ENCODE measurements at places on chromosomes 11 and 22.

DNA sequence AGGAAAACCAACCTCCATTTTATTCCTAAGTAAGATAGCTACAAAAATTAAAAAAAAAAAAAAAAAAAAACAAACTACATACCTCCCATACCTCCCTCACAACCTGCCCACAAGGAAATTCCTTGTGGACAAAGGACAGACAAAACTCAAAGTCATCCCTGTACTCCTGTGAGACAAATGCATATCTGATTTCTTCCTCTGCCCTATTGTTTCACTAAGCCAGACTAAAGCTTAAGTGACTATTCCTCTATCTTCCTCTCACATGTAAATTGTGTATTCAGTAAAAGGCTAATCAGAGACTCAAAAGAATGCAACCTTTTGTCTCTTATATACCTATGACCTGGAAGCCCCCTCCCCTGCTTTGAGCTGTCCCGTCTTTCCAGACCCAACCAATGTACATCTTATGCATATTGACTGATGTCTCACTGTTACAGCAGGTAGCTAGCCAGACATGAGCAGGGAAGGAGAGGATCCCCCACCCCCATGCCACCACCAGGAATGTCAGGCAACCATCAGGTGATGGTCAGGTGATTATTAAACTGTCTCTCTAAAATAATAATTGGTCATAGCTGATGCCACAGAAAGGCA, 289.4 kb downstream of the SBF2 start:
- DNase-seq: no peak

GRCh38 chr22:49014227-49015201, 813.2 kb downstream of the BRD1 start:
- DNase-seq: no peak

- no peak for DNase-seq
Observed at GRCh38 chr11:121152764-121153163, 51.7 kb downstream of the TECTA start.

- no peak for DNase-seq
Observed at GRCh38 chr11:45000918-45001317, 50.2 kb upstream of the TP53I11 start.

DNA sequence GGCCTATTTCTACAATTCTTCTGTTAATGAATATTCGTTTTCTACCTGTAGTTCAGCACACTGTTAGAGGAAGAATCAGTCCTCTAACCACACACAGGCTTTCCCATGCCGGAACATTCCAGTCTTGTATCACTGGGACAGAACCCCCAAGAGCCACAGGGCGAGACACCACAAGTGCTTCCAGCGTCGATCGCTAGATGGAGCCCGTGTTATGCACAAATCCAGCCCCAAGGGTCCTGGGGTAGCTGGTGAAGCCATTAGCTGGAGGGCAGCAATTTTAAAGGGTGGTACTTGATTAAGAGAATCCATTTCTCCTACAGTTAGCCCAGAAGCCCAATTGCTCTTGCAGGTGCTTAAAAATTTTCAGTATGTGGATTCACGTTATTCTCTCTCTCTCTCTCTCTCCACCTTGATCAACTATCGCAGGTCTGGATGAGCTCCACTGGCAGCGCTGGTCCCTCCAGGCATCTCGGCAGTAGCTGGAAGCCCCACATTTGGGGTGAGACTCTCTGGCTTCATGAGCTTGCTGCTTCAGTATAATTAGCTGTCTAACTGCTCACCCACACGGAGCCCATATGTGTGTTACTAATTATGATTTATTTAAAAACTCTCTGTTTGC, 148.2 kb upstream of the SNX19 start:
- no peak for DNase-seq

- no peak for DNase-seq
Observed at GRCh38 chr11:27653990-27654758, 46.1 kb downstream of the BDNF start.

DNA sequence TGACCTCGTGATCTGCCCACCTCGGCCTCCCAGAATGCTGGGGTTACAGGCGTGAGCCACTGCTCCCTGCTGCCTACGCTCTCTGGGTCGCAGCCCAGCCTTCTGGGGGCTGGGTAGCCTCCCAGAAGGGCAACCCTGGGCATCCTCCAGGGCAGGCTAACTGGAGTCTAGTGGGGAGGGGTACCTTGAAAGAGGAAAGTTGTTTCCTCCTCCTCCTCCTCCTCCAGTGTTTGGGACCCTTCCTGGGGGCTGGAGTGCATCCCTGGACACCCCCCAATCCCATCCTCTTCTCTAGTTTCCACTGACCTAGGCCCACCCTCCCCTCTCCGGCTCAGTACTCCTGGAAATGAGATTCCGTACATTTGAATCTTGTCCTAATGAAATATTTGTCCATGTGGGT, 1.3 kb downstream of the PNPLA3 start:
- DNase-seq: no peak

DNA sequence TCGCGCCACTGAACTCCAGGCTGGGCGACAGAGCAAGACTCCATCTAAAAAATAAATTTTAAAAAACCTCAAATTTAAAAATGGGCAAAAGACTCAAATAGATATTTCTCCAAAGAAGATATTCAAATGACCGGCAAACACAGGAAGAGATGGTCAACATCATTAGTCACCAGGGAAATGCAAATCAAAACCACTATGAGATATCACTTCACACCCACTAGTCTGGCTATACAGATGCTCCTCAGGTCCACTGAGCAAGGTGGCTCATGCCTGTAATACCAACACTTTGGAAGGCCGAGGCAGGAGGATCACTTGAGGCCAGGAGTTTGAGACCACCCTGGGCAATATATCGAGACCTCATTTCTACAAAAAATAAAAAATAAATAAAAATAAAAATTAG, 43.3 kb upstream of the SLC35C1 start:
- no peak for DNase-seq

DNA sequence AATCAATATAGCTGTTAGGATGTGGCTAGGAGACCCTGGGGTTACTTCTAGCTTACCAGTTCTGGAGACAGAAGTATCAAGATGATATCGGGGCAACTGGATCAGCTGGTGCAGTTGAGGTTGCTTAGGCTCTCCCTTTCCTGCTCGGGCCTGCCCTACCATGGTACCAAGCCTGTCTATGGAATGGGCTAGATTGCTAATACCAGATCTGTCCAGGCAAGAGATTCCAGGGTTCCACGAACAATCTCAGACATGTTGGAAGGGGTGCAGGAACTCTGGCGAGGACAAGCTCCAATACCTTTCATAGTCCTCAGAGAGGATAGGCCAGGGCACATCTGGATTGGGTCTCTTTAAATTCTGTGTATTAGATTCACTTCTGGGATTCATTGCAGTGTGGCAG, 53.8 kb downstream of the ADM start:
- DNase-seq: no peak

DNA sequence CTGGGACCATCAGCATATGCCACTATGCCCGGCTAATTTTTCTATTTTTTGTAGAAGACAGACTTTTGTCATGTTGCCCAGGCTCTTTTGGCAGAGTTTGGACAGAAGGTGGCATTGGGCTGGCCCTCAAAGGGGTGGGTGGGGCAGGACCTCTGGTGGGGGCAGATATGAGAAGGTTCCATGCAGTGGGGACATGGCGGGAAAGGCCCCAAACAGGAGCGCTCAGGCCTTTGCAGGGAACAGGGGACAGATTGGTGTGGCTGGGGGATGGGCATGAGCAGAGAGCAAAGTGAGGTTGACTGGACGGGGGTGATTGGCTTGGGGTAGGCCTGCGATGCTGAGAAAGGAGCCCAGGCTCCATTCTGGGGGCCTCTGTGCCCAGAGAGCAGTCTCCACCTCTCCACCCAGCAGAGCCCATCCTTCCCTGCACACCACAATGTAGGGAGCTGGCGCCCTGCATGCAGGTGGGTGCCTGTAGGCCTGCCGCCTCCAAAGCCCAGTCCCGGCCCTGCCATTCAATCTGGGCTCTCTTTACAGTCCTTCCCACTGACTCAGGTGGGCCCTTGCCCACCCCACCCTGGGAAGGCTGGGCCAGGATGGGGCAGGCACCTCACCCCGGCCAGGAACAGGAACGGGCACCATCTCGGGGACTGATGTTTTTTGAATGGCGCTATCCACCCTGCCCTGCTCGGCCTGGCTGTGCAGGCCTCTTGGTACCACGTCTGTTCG, 98.7 kb downstream of the MORC2 start:
- no peak for DNase-seq

DNA sequence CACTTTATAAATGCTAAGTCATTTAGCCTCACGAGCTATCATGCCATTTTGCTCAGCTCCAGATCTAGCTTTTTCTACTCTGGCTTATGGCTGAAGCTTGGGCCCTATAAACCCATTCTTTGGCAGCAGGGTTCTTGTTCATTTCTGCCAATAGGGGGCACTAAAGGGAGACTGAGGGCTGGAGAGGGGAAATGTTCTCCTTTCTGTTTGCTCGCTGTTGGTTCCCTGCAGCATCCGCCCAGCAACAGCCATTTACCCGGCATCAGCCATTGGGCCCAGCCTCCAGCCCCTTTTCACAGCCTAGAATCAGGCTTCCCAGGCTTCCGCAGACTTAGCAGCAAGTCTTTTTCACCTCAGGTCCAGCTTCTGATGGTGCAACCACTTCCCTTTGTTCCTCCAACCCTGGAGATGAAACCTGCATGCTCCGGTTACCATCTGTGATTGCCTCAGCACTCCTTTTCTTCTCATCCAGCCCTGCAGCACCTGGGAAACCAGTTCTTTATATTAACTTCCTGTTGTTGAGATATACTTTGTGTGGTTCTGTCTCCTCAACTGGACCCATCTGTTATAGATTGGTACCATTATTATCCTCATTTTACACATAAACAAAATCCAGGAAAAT, 4.2 kb upstream of the ME3 start:
- no peak for DNase-seq

DNA sequence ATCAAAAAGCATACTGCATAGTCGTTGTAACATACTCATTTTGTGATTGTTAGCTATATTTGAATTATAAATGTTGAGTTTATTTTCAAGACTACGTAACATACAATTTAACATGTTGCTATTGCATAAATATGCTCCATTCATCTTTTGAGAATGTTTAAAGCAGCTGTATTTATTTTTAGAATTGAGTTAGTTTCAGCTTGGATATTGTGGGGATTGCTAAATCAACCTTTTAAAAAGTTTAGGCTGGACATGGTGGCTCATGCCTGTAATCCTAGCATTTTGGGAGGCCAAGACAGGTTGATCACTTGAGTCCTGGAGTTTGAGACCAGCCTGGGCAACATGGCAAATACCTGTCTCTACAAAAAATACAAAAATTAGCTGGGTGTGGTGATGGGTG, 288.1 kb downstream of the DYNC2H1 start:
- no peak for DNase-seq

GRCh38 chr11:15097411-15097810, 17.3 kb upstream of the INSC start:
- DNase-seq: no peak

- no peak for DNase-seq
Observed at GRCh38 chr11:113977701-113978100, 2.8 kb downstream of the HTR3A start.

GRCh38 chr22:47782328-47783075, 1020.1 kb downstream of the TBC1D22A start:
- DNase-seq: no peak

DNA sequence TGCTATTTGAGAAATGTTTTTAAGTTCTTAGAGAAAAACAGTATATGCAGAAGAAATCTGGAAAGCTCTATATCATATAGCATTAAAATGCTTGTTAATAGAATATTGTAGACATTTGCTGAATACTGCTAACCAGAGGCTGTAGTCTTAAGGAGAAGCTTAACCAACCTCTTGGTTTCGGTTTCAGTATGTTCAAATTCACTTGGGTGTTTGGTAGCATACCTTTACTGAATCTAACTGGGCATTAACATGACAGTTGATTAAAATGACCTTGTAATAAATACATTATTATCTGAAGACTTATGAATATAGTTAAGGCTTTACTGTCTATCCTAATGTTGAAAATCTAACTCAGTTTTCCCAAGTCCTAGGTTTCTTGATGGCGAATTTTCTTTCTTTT, 5.4 kb downstream of the PCF11 start:
- DNase-seq: no peak

- DNase-seq: no peak
Observed at GRCh38 chr11:28684011-28684586, 575.9 kb downstream of the METTL15 start.

DNA sequence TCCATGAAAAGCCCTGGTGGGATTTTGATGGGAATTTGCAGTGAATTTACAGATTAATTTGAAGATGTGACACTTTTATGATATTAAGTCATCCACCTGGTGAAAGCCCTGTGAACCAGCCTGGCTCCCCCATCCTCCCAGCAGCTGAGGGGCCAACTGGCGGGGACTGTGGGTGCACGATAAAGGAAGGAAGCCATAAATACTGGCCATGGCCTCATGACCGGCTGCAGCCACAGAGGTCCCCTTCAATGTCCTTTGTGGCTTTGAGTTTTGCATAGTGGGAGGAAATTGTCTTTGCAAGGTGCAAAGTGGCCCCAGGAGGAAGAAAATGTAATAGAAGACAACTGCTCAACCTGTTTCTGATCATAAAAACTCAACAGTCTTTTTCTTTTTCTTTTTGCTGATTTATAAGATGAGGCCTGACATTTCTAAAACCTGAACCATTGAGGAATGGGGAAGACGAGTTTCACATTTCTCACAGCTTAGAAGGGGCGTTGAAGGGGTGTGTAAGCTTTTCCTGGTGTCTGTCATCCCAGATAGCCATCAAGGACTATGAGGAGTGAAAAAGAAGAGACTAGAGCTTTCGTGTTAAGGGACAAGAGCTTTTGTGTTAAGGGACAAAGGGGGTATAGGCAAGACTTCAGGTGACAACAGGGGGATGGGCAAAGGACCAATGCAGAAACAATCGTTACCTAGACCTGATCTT, 6.3 kb upstream of the NDUFV1 start:
- DNase-seq: no peak

DNA sequence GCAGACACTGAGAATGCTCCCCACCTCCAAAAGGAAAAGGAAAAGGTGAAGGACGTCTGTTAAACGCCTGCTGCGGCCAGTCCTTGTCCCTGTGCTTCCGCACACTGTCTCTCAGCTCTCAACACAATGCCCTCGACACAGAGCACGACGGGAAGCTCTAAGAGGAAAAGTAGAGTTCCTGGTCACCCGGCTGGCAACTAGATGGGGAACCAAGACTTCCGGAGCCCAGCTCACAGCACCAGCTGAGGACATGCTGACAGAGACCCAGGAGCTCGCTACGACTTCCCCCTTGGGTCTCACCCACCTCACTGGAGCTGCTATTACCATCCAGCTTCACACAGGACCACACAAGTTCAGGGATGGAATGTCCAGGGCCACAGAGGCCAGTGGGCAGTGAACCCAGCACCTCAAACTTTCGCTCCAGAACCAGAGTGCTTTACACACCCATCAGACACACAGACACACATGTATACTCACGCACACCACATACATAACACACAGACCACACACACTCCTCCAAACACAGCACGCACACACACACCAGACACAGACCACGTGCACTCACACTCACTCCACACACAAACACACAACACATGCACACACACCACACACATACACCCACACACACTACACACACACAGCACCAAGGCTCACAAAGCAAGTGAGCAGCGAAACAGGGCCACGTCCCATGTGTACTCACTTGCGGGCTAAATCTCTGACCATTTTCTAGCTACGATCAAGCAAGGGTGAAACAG, 9.6 kb downstream of the SULT4A1 start:
- no peak for DNase-seq

Data from effector CD8-positive, alpha-beta T cell (primary cell).